ENCODE measurements at places on chromosomes 7 and 10.

GRCh38 chr7:34187798-34188307 is 282.5 kb downstream of the BMPER start:
- no peak overlapping the region for H3K27ac ChIP-seq
- DNase-seq, result no peak
- no peak overlapping the region for H3K4me3 ChIP-seq
- no peaks in the 10 kb centered on the region for H3K27me3 ChIP-seq
- no peaks in the 10 kb centered on the region for H3K36me3 ChIP-seq

- no peak for DNase-seq
- H3K4me1 ChIP-seq, result peaks cover 1% of the 10 kb centered on the region
- no peaks in the 10 kb centered on the region for H3K36me3 ChIP-seq
These were observed 98.2 kb downstream of the MAPK8 start for GRCh38 chr10:48404646-48405045.

DNA sequence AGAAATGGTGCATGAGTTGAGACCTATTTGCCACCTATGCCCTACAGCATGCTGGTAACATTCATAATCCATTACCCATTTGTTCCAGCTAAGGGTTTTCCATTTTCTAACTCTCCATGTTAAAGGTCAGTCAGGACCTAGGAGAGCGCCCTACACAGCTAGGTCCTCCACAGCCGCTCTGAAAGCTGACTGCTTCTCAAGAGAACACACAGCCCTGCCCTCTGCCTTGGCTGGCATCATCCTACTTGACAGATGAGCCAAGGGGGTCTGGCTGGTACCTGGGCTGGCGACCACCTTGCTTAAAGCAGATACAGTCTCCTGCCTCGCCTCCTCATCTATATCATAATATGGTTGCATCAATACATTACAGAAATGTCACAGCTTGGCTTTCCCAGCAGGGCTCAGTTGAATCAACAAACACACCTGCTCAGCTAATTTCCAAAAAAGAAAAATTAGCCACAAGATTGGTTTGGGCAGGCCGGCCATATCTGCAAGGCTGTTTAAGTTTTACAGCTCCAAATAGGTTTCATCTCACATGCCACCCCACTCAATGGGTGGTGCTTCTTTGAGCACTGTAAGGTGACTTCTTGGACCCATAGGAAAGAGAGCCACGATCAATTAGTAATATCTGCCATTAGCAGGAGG is 17.3 kb downstream of the TLL2 start:
- no peaks in the 10 kb centered on the region for H3K27me3 ChIP-seq
- DNase-seq, result no peak
- H3K36me3 ChIP-seq, result no peaks in the 10 kb centered on the region
- peaks cover 2% of the 10 kb centered on the region for H3K4me1 ChIP-seq
- no peak overlapping the region for H3K4me3 ChIP-seq
- H3K27ac ChIP-seq, result no peak overlapping the region

- no peaks in the 10 kb centered on the region for H3K27me3 ChIP-seq
- peak; percentile 45 for DNase-seq
- no peak overlapping the region for H3K27ac ChIP-seq
- no peaks in the 10 kb centered on the region for H3K4me1 ChIP-seq
- H3K4me3 ChIP-seq, result no peak overlapping the region
These were observed 52.4 kb upstream of the ITGB1 start for GRCh38 chr10:33010132-33011037.

DNA sequence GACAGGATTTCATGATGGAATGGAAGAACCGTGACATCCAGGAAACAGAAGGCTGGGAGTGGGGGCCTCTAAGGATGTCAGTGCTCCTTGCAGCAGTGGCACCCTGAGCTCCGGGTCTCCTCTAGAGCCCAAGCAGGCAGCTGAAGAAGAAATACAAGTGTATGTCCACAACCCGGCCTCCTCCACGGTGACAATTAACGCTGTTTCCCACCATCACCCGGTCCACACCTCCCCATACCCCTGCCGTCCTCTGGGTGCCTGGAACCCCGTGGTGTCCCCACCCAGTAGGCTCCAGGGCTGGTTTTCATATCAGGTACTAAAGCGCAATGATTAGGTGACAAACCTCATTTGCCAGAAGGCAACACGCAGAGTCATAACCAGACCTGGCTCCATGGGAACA is 30.3 kb downstream of the GRID1 start:
- no peak for DNase-seq
- H3K4me3 ChIP-seq, result no peak overlapping the region
- no peaks in the 10 kb centered on the region for H3K27me3 ChIP-seq
- no peaks in the 10 kb centered on the region for H3K36me3 ChIP-seq
- H3K4me1 ChIP-seq, result peaks cover 3% of the 10 kb centered on the region
- no peak overlapping the region for H3K27ac ChIP-seq

GRCh38 chr7:86720306-86720705 is 76.6 kb downstream of the GRM3 start:
- H3K36me3 ChIP-seq, result no peaks in the 10 kb centered on the region
- H3K27me3 ChIP-seq, result no peaks in the 10 kb centered on the region
- H3K4me1 ChIP-seq, result no peaks in the 10 kb centered on the region
- no peak for DNase-seq
